ENCODE measurements at places on chromosomes 4 and X.

- no peak for DNase-seq
Observed at GRCh38 chr4:147041376-147041775, 95.7 kb upstream of the TTC29 start.

- no peak for DNase-seq
Observed at GRCh38 chrX:133878710-133879109, 106.7 kb downstream of the GPC3 start.

DNA sequence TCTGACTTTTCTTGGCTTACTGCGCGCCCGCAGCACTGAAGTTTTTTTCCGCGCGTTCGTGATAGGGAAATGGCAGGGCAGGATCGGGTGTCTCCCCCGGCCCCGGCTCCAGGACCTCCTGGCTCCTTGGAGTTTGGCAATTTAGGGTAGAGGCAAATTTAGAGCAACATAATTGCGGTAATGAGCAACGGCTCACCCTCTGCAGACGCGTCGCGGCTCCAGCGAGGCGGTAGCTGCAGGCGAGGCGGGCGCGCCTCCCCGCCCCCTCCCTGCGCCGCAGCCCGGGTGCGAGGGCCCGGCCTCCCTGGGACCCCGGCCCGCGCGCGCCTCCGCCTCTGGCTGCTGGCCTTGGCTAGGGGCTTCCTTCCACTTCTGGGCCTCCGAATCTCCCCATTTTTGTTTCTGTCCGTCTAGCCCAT lies 6.2 kb downstream of the MSX1 start:
- no peak for DNase-seq

DNA sequence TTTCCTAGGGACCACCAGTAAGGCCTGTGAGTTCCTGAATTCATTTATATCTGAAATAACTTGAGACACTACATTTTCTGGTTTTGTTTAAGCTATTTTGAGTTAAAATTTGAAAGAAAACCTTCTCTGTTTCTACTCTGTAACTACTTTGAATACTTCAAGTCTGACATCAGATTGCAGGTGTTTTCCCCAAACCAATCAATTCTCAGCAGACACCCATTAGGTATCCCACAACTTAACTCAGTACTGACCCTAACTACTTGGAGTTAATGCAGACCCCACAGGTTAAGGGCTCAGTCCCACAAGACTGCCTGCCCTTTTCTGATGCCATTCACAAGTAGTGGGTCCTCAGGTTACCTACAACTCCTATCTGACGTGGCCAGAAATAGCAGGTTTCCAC lies 1100.0 kb upstream of the SLIT2 start:
- DNase-seq = no peak

- no peak for DNase-seq
Observed at GRCh38 chrX:97401586-97402136, 518.0 kb downstream of the RPA4 start.

GRCh38 chr4:138972956-138973801 lies 42.4 kb upstream of the NOCT start:
- DNase-seq = no peak

- no peak for DNase-seq
Observed at GRCh38 chr4:29081234-29081955, 1638.8 kb upstream of the PCDH7 start.

DNA sequence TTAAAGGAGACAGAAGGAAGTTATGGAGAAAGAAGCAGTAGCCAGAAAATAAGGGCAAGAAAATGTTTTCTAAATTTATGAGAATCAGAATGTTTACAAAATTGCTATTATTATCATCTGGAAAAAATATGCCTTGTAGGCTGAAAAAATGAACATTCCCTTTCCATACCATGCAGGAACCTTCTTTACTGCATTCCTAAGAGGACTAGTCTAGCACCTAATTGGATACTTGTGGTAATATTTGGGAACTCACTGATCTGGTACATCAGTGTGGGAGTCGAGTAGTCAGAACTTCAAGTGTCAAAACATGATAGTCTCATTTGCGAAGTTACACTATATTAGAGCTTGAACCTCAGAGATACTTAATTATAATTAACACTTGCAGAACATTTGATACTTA lies 51.9 kb downstream of the TET2 start:
- DNase-seq = no peak

DNA sequence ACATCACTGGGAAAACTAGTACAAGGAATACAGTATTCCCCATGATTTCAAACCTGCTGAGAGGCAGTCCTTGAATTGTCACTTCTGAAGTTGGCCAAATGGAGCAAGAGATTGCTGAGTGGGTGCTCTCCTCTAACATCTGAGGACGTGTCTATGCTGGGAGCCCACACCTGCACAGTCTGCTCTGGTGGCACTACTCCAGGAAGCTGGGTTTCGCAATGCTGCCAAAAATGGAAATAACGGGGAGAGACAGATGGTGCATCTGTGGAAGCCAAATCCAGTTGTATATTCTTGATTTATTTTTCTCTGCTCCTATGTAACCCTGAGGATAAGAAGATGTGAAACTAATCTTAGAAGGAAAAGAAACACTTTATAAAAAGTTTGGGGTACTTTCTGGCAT lies 240.1 kb upstream of the CTSO start:
- no peak for DNase-seq
